ENCODE measurements at places on chromosomes 3 and 15. TPM values are rescaled to one million over a fixed set of nuclear protein-coding genes. Genes with fewer than 3 reads are reported as not detected.

GRCh38 chr3:185781759-185782158 lies 43.1 kb downstream of the IGF2BP2 start:
- no peaks in the 10 kb centered on the region for H3K36me3 ChIP-seq
- H3K4me3 ChIP-seq, result no peak overlapping the region
- no peak overlapping the region for H3K27ac ChIP-seq

The WDR76 gene
- 4.5 TPM for total RNA-seq

DNA sequence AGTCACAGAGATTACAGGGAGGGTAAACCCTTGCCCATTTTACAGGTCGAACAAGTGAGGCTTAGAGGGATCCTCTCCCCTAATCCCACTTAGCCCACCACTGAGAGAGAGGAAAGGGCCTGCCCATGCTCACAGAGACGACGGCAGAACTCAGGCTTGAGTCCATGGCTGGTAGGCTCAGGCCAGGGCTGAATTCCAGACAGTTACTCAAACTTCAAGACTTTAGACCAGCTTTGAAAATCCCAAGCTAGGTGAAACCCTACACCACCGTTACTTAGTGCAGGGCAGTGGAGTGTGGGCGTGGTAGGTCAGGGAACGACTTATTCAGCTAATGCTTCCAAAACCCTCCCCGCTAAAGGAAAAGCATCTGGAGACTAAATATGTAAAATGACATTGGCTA lies 16.4 kb downstream of the GRIP2 start:
- no peaks in the 10 kb centered on the region for H3K27me3 ChIP-seq
- no peak overlapping the region for H3K4me3 ChIP-seq
- no peaks in the 10 kb centered on the region for H3K4me1 ChIP-seq
- H3K36me3 ChIP-seq, result no peaks in the 10 kb centered on the region
- H3K27ac ChIP-seq, result no peak overlapping the region
- DNase-seq, result peak; percentile 6

The SLC6A11 gene
- total RNA-seq, result under 0.01 TPM

- H3K27ac ChIP-seq, result no peak overlapping the region
- no peak overlapping the region for H3K4me3 ChIP-seq
- H3K27me3 ChIP-seq, result no peaks in the 10 kb centered on the region
- no peaks in the 10 kb centered on the region for H3K4me1 ChIP-seq
- no peaks in the 10 kb centered on the region for H3K36me3 ChIP-seq
Observed at GRCh38 chr3:150936693-150937092, 31.5 kb upstream of the MINDY4B start.

The ARL14 gene
- not detected for total RNA-seq

The RTP3 gene
- not detected for total RNA-seq

DNA sequence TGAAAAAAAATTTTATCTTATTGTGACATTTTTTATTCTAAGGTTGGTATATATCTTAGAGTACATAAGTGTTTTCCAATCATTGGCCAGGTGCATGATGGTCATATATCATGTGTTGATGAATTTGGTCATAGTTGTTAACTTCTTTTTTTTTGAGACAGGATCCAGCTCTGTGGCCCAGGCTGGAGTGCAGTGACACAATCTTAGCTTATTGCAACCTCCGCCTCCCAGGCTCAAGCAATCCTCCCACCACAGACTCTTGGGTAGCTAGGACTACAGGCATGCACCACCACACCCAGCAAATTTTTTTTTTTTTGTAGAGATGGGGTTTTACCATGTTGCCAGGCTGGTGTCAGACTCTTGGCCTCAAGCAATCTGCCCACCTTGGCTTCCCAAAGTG lies 44.0 kb downstream of the PCCB start:
- no peak overlapping the region for H3K4me3 ChIP-seq
- DNase-seq, result no peak
- no peaks in the 10 kb centered on the region for H3K27me3 ChIP-seq
- no peaks in the 10 kb centered on the region for H3K4me1 ChIP-seq
- no peaks in the 10 kb centered on the region for H3K36me3 ChIP-seq
- no peak overlapping the region for H3K27ac ChIP-seq

All from breast epithelium (tissue), 4 donors.